GM23248 (cell line): ENCODE measurements at places on chromosomes 5 and 9.

DNA sequence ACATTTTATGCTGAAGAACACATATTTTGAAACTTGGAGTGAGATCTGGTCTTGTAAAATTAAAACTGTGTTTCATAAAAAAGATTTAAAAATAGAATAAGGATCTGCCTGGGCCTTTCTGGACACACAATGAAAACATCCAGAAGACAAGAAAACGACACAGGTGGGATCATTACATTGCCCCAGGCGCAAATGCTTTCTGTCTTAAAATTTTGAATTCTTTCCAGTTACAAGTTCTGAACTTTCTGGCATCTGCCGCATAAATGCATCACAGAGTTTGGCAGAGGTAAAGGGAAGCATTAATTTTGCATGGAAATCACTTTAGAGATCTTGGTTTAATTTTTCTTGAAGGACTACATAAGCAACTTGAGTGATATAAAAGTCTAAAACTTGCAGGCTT lies 219.6 kb downstream of the WDR70 start:
- no peak for DNase-seq

- DNase-seq, result no peak
Observed at GRCh38 chr5:98637557-98637956, 135.9 kb upstream of the RGMB start.

- DNase-seq, result peak; percentile 87
Observed at GRCh38 chr9:71929223-71929622, 17.8 kb downstream of the C9orf85 start.

GRCh38 chr5:10839916-10840599 lies 79.0 kb upstream of the DAP start:
- DNase-seq, result no peak

DNA sequence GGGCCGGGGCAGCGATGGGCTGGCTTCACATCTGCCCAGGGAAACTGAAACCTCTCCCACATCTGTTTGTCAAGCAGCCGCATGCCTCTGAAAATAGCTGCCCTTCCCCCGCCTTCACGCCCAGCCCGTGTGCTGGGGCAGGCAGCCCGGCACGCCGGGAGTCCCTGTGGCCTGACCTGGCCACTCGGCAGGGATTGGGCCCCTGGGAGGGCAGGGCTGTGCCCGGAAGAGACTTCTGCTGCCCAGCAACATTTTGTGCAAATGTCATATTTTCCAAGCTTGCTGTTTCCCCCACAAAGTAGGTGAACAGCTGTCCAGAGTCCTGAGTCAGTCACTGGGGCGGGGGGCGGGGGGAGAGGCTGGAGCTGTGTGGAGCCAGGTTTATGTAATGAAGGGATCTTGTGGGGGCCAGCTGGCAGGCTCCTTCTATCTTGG lies 8.2 kb downstream of the COL27A1 start:
- peak; percentile 72 for DNase-seq

DNA sequence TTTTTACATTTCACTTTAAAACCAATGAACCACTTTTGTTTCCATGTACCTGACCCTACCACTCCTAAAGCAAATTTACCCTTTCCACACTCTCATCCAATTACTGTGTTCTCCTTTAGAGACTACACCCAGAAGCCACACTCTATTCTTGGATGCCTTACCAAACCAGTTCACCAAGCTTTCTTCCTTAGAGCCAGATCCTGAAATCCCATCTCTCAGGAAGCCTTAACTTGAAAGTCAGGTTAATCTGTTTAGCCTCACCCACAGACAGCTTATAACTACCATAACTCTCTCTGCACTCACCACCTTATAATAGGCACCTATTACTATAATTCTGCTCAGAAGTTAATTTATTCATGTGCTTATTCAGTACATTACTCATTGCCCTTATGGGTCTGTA lies 4.3 kb downstream of the CSNK1A1 start:
- DNase-seq, result peak; percentile 45

GRCh38 chr5:139091439-139092156 lies 106.6 kb downstream of the SIL1 start:
- DNase-seq, result peak; percentile 5

GRCh38 chr5:4625206-4625896 lies 514.8 kb upstream of the ADAMTS16 start:
- no peak for DNase-seq

- no peak for DNase-seq
Observed at GRCh38 chr9:17580119-17580518, 1.3 kb downstream of the SH3GL2 start.

- DNase-seq, result no peak
Observed at GRCh38 chr5:443239-444151, 519 bp downstream of the EXOC3 start.
